Articular chondrocyte of knee joint (primary cell): ENCODE measurements at places on chromosomes 4 and X. TPM values are rescaled to one million over a fixed set of nuclear protein-coding genes. Genes with fewer than 3 reads are reported as not detected.

Gene C4orf51
- not detected in 2 replicates for total RNA-seq

Gene COL4A5
- 0.13 and 0.86 TPM in 2 replicates for total RNA-seq

Gene GABRE
- 15.4 and 22.9 TPM in 2 replicates for total RNA-seq

Gene PRR27
- not detected in 2 replicates for total RNA-seq

Gene BEX2
- 0.91 and 2.7 TPM in 2 replicates for total RNA-seq

Gene DNAAF6
- not detected in 2 replicates for total RNA-seq

Gene NSUN7
- 0.11 TPM in 1 of 2 replicates, not detected in the other for total RNA-seq

Gene FAM149A
- 13.6 and 14.4 TPM in 2 replicates for total RNA-seq

Gene GPR173
- total RNA-seq, result 2.2 and 2.8 TPM in 2 replicates

Gene ZNF711
- 0.39 and 0.86 TPM in 2 replicates for total RNA-seq

Gene TCEAL1
- total RNA-seq, result 33.9 and 34.0 TPM in 2 replicates

Gene TBC1D19
- 43.6 and 81.4 TPM in 2 replicates for total RNA-seq

Gene ASB9
- 0.39 and 1.4 TPM in 2 replicates for total RNA-seq

Gene S100P
- 0.13 TPM in 1 of 2 replicates, not detected in the other for total RNA-seq

Gene RBM46
- total RNA-seq, result under 0.01 and 0.32 TPM in 2 replicates

Gene RGN
- 6.1 and 9.6 TPM in 2 replicates for total RNA-seq

Gene MAGED4B
- 20.5 and 39.3 TPM in 2 replicates for total RNA-seq

Gene ZAR1
- not detected in 2 replicates for total RNA-seq

Gene LAMP2
- total RNA-seq, result 297 and 301 TPM in 2 replicates

Gene EDA
- total RNA-seq, result 0.22 and 0.26 TPM in 2 replicates

Gene COL4A6
- total RNA-seq, result not detected in 2 replicates

Gene CPLX1
- 0.13 TPM in 1 of 2 replicates, not detected in the other for total RNA-seq

Gene TAF7L
- total RNA-seq, result 0.22 and 0.26 TPM in 2 replicates

Gene CYTL1
- total RNA-seq, result 8.6 and 119 TPM in 2 replicates

Gene ZCCHC18
- total RNA-seq, result 0.22 and 0.26 TPM in 2 replicates

Gene VSIG4
- not detected in 2 replicates for total RNA-seq

Gene FRMPD4
- 0.26 and 0.32 TPM in 2 replicates for total RNA-seq
